ENCODE measurements at places on chromosomes 11 and 22.

- no peak for DNase-seq
Observed at GRCh38 chr11:85595285-85595884, 31.8 kb downstream of the DLG2 start.

DNA sequence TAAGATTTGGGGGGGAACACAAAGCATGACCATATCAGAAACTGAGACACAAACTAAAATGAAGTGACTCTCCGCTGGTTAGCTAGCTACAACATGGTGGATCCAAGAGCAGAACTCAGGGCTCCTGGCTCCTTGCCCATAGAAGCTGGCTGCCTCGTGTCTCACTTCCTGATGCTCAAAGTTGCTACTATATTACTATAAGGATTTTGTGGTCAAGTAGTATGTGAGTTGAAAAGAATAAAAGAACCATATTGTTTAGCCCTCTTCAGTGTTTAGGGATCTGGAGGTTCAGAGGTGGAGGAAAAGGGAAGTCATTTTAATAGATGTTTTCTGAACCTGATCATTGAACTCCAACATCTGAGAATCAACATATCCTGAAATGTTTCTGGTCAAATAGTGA, 16.9 kb upstream of the SIK2 start:
- no peak for DNase-seq

DNA sequence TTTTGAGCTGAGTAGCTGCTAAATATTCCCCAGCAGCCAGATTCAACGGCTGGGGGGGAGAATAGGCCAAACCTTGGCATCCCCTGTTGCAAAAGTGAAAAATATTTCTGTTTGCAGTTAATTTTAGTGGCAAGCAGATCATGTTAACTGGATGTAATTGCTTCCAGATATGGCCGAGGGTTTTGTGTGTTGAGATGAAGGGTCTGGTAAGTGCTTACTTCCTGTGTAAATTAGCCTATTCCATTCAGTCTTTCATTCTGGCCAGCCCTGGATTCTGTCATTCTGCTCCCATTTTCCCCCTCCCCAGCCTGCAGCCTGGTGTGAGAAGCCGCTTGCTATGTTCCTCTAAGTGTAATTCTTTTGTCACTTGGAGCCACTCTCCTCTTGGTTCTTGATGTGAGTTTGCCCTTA, 17.4 kb downstream of the ZBTB16 start:
- DNase-seq = no peak

- no peak for DNase-seq
Observed at GRCh38 chr22:45172881-45173585, 9.3 kb downstream of the NUP50 start.

- no peak for DNase-seq
Observed at GRCh38 chr11:17585911-17586695, 39.0 kb downstream of the OTOG start.

DNA sequence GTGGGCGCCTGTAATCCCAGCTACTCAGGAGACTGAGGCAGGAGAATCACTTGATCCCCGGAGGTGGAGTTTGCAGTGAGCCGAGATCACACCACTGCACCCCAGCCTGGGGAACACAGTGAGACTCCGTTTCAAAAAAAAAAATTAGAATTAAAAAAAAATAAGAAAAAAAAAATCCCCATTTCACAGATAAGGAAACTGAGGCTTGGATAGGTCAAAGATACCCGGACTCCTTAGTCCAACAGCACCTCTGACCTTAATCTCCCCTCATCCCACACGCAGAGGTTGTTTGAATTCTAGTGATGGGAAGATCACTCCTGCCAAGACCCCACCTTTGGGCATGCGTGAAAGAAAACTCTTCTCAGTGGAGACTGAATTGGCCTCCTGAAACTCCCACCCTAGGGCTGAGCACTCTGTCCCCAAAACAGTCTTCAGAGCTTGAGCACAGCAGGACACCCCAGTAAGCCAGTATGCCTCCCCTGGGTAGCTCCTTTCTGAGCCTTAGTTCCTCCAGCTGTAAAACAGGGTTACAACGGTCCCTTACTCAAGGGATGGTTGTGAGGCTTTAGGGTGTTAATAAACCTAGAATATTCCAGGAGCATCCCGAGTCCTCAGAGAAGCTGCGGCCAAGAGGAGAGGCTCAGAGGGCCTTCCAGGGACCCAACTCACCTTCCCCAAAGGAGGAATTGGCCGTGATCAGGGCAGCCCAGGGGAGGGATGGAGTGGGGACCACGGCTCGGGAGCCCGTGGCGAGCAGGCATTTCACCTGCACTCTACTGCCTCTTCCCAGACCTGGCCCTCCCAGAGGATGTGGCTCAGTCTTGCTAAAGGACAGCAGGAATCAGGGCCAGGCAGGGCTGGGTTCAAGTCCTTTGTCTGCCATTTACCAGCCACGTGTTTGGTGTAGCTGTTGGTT, 73.3 kb downstream of the NFAM1 start:
- DNase-seq = no peak

DNA sequence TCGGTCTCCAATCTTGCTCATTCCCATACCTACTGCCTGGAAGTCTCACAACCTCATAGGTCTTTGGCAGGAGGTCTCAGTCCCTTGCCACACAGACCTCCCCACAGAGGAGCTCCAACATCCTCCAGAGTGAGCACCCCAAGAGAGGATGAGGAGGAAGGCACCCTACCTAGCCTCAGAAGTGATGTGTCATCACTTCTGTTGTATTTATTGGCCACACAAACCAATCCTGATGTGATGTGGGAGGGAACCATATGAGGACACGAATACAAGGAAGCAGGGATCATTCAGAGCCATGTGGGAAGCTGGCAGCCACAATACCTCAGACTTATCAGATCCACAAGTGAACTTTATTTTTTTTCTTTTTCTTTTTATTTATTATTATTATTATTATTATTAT, 9.0 kb upstream of the UPK2 start:
- no peak for DNase-seq

DNA sequence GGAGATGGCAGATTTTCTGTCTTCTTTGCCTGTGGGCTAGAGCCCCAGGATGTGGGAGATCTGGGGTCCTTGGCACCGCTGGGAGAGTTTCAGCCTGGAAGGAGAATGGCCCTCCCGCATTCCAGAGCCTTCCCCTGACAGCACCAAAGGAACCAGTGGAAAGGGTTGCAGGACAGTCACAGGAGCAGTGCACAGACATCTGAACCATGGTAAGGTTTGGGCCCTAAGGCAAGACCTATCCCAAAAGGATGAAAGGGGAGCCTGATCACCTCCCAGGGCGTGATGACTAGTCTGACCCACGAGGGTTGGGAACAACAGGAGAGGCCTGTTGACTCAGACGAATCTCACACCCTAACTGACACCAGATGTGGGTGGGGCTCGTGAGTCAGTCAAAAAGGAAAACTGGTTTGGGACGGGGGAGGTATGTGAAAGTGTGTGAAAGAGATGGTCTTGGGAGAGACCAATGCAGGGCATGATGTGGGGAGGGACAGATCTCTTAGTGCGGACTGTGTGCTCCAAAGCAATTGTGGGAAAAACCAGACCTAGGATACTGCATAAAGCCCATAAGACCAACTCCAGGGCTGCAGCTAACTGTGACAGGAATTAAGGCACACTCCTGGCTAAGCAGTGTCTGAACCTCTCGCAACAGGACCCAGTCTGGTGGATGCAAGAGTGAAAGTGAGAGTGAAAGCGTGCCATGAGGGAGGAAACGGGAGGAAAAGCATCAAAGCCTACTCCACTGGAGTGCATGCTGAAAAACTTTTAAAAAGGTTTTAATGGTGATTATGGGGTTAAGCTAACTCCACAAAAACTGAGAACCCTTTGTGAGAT, 39.1 kb upstream of the GLYAT start:
- DNase-seq = no peak

DNA sequence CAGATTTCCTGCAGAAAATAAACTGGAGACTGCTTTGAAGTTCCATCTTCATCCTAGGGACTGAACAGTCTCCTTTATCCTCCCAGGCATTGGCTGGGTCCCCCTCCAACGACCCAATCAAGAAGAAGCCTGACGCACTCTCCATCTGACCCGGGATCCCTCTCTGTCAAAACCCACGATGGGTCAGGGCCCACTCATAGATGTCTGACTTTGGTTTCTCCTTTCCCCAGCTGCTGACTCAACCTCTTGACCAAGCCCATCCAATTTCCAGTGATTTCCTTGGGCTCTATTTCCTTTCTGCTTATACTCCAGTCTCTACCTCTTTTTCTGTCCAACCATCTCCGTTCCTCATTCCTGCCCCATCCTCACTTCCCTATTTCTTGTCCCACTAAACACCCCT, 189.7 kb downstream of the MIAT start:
- DNase-seq = no peak

GRCh38 chr11:77111946-77112345, 9.3 kb downstream of the OMP start:
- no peak for DNase-seq

DNA sequence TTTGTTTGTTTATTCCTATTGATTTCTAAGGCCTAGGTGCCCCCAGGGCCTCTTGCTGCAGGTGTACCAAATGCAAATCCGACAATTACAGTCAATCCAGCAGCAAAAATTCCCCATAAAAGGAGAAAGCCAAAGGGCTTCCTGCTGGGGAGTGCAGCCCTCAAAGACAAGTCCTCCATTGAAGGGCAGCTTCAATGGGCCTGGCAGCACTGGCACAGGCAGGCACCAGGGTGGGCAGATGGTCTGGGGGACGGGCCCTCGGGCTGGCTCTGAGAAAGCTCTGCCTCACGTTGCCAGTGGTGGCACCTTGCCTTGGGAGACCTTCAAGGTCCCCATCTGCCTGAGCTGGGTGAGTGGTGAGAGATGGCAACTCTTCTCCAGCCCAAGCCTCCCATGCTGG, 128.0 kb downstream of the DSCAML1 start:
- DNase-seq = no peak

GRCh38 chr11:123904932-123905331, 3.0 kb downstream of the OR8D4 start:
- no peak for DNase-seq

- no peak for DNase-seq
Observed at GRCh38 chr22:17162731-17163130, 3.7 kb upstream of the HDHD5 start.

DNA sequence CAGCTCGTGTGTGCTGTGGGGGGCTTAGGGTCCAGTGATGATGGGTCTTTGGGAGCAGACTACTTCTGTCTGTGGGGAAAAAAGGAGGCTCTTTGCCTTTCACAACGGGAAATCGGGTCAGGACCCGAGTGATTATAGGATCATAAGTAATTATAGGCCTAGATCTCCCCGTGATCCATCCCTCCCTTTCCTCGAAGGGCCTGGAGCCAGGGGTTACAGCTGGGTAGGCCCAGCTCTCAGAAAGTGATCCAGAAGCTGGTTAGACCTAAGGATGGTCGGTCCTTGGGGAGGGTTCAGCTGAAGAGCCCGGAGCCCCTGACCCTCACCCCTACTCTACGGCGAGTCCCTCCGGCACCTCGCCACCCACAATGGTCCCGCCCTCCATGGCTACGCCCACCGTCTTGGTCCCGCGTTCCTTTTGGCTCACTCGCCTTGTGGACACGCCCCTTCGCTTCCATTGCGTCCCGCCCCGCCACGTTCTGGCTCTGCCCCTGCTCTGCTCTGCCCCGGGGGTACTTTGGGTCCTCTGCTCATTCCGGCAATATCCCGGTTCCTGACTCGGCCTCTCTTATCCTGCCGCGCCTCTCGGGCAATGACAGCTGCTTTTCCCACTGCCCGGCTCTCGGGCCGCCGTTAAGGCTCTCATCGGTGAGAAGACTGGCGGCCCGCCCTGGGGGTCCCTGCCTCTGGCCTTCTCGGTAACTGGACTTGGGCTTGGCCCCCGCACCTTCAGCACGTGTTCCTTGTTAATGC, 5.0 kb downstream of the IGSF22 start:
- peak; percentile 85 for DNase-seq

- no peak for DNase-seq
Observed at GRCh38 chr11:109963101-109963500, 130.1 kb upstream of the ZC3H12C start.

DNA sequence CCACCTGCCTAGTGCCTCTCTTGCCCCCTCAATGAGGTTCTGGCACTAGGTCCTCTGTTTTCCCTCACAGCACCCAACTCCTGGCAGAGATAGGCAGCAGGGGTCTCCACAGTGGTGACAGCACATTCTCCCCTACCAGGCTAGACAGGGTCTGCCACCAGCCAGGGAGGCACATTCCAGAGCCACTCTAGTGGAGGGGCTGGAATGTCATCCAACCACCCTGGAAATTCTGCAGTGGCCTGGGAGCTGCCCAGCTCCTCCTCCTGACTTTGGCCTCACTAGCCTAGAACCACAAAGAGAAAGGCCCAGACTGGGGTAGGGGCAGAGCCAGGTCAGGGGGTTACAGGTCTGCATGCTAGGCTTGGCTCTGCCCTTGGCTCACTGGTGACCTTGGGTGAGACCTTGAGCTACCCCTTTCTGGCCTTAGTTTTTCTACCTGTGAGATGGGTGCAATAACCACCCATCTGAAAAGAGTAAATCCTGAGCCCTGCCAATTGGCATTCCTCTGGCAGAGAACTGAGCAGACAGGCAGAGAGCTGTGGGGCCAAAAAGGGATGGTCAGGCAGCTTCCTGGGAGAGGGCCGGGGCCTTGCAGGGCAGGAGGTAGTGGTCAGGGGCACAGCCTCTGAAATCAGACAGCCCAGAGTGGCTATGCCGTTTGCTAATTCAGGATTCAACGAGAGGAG, 7.1 kb downstream of the P2RY2 start:
- DNase-seq = no peak

GRCh38 chr11:6431861-6432260, 8.9 kb downstream of the HPX start:
- DNase-seq = no peak

GRCh38 chr22:31625661-31626426, 36.2 kb downstream of the PISD start:
- peak; percentile 37 for DNase-seq

GRCh38 chr11:44597358-44598012, 32.0 kb downstream of the CD82 start:
- DNase-seq = no peak

DNA sequence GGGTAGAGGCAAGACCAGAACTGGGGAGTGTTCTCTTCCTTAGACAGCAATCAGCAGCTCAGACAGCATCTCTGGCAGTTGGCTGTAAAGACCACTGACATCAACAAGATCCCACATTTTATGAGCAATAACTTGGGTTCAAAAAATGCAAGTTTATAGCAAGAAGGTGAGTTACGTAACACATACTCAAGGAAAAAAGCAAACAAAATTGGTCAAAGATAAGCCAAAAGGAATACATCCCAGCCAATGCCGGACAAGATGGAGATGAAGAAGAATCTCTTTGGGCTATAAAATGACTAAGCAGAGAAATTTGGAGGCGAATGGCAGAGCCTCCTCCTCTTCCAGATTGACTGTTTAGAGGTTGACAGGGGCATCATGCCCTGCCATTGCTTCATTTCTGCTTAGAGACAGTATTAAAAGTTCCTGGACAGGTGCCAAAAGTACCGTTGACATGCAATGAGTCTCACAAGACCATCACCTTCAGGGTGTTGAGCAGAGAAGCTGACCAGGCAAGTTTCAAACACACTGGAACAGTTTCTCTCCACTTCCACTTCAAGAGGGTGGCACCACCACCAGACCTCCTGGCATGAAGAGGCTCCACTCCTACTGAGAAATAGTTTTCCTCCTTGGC, 55.9 kb downstream of the ENDOD1 start:
- DNase-seq = no peak

Measured in heart right ventricle (tissue), 16 donors.